ENCODE measurements at places on chromosomes 12 and 14. TPM values are rescaled to one million over a fixed set of nuclear protein-coding genes. Genes with fewer than 3 reads are reported as not detected.
A peak's percentile ranks its signal among the peaks of the same experiment; 100 is the strongest.

- peaks cover 4% of the 10 kb centered on the region for H3K27me3 ChIP-seq
- DNase-seq = peak; percentile 86
- no peak overlapping the region for H3K27ac ChIP-seq
- H3K4me3 ChIP-seq = no peak overlapping the region
Measured at GRCh38 chr12:13864081-13864673, 117.2 kb downstream of the GRIN2B start.

DNA sequence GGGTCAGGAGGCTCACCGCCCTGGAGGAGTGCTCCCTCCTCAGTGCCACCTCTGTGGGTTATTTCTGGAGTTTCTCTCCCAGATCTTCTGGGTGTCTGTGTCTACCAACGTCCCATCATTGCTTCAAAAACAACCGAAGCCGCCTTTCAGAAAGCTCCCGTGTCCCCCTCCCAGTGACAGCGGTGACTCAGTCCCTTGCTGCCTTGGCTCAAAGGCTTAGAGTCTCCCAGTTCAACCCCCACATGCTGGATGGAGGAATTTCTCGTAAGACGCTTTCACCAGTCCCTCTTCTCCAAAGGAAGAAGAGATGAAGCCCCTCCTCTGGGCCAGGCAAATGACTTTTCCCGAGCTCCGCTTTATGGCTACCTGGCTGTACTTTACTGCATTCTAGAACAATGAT, 146.6 kb downstream of the RBM19 start:
- H3K4me1 ChIP-seq = no peaks in the 10 kb centered on the region
- H3K36me3 ChIP-seq = no peaks in the 10 kb centered on the region
- H3K27ac ChIP-seq = no peak overlapping the region
- no peak for DNase-seq

- H3K27me3 ChIP-seq = peaks cover 9% of the 10 kb centered on the region
- H3K36me3 ChIP-seq = no peaks in the 10 kb centered on the region
- H3K4me3 ChIP-seq = no peak overlapping the region
Measured at GRCh38 chr12:30837595-30837994, 82.8 kb upstream of the CAPRIN2 start.

The PPP4R4 gene
- 3.8 TPM for total RNA-seq

DNA sequence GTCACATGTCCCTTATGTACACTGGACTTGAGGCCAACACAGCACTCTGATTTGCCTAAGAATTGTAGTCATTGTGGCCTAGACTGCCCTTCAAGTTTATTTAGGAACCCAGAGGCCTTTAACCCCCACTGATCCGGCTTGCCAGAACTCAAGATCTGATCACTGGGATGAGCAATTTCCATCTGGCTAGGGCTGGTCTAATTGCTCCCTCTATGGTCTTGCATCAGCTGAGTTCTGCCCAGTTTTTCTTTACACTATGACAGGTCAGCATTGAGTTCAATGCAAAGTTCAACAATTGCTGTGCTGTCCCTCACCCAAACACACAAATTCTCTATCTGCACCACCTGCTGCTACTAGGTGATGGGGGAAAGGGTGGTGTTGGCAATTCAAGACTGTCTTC, 146.9 kb upstream of the MDGA2 start:
- no peaks in the 10 kb centered on the region for H3K4me1 ChIP-seq
- H3K27ac ChIP-seq = no peak overlapping the region
- H3K36me3 ChIP-seq = no peaks in the 10 kb centered on the region
- no peak overlapping the region for H3K4me3 ChIP-seq

DNA sequence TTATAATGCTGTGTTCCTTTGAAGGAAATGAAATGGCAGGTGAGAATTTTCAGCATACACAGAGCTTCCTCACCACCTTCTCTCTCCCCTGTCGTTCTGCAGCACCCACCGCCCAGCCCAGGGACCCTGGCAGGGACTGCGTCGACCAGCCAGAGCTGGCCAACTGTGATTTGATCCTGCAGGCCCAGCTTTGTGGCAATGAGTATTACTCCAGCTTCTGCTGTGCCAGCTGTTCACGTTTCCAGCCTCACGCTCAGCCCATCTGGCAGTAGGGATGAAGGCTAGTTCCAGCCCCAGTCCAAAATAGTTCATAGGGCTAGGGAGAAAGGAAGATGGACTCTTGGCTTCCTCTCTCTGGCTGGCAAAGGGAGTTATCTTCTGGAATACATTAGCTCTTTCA, 35.1 kb downstream of the PAPLN start:
- no peak for DNase-seq
- H3K27ac ChIP-seq = no peak overlapping the region
- H3K4me3 ChIP-seq = no peak overlapping the region
- no peaks in the 10 kb centered on the region for H3K27me3 ChIP-seq
- H3K4me1 ChIP-seq = peaks cover 12% of the 10 kb centered on the region

GRCh38 chr12:6884539-6884938, 11.4 kb upstream of the SPSB2 start:
- H3K4me3 ChIP-seq = no peak overlapping the region
- peak overlapping the region; percentile 93 for H3K27ac ChIP-seq
- no peaks in the 10 kb centered on the region for H3K27me3 ChIP-seq
- peaks cover 18% of the 10 kb centered on the region for H3K4me1 ChIP-seq

GRCh38 chr14:97267509-97267908, 470.3 kb downstream of the VRK1 start:
- DNase-seq = no peak
- H3K27me3 ChIP-seq = no peaks in the 10 kb centered on the region
- H3K36me3 ChIP-seq = no peaks in the 10 kb centered on the region
- H3K4me1 ChIP-seq = no peaks in the 10 kb centered on the region
- peak overlapping the region; percentile 30 for H3K27ac ChIP-seq
- no peak overlapping the region for H3K4me3 ChIP-seq

DNA sequence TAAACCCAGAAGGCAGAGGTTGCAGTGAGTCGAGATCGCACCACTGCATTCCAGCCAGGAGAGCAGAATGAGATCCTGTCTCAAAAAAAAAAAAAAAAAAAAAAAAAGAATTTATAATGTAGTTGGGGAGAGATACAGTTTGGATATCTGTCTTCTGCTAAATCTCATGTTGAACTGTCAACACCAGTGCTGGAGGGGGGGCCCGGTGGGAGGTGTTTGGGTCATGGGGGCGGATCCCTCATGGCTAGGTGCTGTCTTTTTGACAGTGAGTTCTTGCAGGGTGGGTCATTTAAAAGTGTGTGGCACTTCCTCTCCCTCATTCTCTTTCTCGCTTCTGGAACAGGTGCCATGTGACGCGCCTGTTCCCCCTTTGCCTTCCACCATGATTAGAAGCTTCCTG, 32.8 kb downstream of the CLIP1 start:
- no peak overlapping the region for H3K27ac ChIP-seq
- no peaks in the 10 kb centered on the region for H3K27me3 ChIP-seq
- DNase-seq = no peak
- no peaks in the 10 kb centered on the region for H3K4me1 ChIP-seq

The OASL gene
- total RNA-seq = 0.52 TPM

The FSCB gene
- total RNA-seq = not detected

DNA sequence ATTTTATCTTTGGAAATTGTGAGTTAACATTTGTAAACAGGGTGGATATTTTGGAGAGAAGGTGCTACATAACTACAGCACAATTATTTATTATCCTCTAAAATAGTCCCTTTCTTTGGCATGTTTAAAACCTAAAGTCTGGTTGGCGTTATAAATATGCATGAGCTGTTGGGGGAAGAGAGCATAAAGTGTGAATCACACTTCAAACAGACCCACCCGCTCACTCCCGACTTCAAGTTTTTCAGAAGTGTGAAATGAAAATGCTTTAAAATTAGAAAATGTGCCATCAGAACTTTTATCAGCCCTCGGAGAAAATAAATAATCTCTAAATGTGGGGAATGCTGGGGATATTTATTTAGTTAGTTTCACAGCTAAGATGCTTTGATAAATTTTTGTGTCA, 1006.9 kb downstream of the NRXN3 start:
- DNase-seq = no peak
- H3K27me3 ChIP-seq = peaks cover 4% of the 10 kb centered on the region
- no peak overlapping the region for H3K27ac ChIP-seq
- no peaks in the 10 kb centered on the region for H3K4me1 ChIP-seq

DNA sequence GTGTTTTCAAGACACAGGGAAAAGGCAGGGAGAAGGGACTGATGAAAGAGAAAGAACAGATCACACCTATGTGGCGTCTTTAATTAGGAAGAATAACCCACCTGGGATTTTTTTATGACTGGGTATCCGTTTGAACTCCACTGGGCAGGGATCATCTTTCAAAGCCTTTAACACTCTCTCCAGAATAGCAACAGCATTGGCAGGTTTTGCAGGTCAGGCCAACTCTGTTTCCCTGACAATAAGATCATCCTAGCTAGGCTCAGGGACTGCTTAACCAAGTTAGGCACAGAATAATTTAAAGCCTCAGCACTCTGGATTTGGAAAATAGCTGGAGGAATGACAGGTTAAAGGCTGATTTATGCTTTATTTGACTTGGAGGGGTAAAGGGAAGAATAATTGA, 117.6 kb downstream of the SUDS3 start:
- no peak for DNase-seq
- no peaks in the 10 kb centered on the region for H3K36me3 ChIP-seq
- peaks cover 6% of the 10 kb centered on the region for H3K4me1 ChIP-seq
- no peak overlapping the region for H3K27ac ChIP-seq
- H3K27me3 ChIP-seq = no peaks in the 10 kb centered on the region
- no peak overlapping the region for H3K4me3 ChIP-seq

The GPRC5D gene
- total RNA-seq = not detected

The CAPS2 gene
- total RNA-seq = 2.6 TPM

DNA sequence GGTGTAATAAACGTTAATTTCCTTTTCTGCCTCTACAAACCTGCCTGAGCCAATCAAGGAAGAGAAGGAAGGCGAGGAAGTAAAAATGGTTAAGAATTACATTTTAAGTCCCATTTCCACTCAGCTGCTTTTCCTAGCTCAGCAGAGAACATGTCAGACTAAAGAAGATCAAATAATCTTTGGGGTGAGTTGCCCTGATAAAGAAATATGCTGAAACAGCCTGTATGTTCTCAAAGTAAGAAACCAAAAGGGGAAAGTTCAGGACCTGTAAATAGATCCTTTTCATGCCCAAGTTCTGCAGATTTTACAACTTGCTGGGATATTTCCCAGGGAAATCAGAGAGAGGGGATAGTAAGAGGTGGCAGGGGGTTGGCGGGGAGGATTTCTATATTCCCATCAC, 55.5 kb downstream of the PHLDA1 start:
- no peaks in the 10 kb centered on the region for H3K27me3 ChIP-seq
- DNase-seq = no peak
- H3K4me1 ChIP-seq = peaks cover 36% of the 10 kb centered on the region

- H3K36me3 ChIP-seq = no peaks in the 10 kb centered on the region
- no peak overlapping the region for H3K4me3 ChIP-seq
- H3K4me1 ChIP-seq = no peaks in the 10 kb centered on the region
- no peaks in the 10 kb centered on the region for H3K27me3 ChIP-seq
- DNase-seq = no peak
- H3K27ac ChIP-seq = no peak overlapping the region
Measured at GRCh38 chr12:29676676-29677075, 107.1 kb downstream of the TMTC1 start.

GRCh38 chr14:100415226-100415625, 92.1 kb downstream of the SLC25A47 start:
- H3K4me3 ChIP-seq = no peak overlapping the region
- no peaks in the 10 kb centered on the region for H3K36me3 ChIP-seq
- peaks cover 10% of the 10 kb centered on the region for H3K4me1 ChIP-seq
- no peak for DNase-seq
- no peaks in the 10 kb centered on the region for H3K27me3 ChIP-seq

DNA sequence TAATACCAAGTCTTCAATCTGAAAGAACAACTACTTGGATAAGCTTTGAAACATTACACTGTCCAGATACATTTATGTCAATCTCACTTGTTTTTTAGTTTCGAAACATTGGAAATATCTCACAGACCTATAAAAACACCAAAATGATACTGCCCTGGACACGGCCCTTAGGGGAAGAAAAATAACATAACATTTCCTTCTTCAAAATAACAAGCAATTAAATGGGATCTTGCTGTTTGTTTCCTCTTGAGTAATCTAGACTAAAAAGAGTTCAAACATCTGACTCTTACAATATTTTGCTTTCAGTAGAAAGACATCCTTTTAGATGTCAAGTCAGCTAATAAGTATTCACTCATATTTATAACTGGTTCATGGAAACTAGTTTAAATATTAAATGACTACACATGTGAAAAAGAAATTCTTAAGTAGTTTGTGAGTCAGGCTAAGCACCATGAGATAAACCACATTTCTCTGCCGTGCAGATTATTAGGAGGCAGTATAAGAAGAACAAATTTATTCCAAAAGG, 87.5 kb downstream of the EPS8 start:
- H3K27ac ChIP-seq = peak overlapping the region; percentile 25
- H3K36me3 ChIP-seq = no peaks in the 10 kb centered on the region
- DNase-seq = no peak
- no peaks in the 10 kb centered on the region for H3K27me3 ChIP-seq
- no peak overlapping the region for H3K4me3 ChIP-seq

The CPNE8 gene
- total RNA-seq = 11.4 TPM

- H3K4me3 ChIP-seq = no peak overlapping the region
- H3K4me1 ChIP-seq = peaks cover 7% of the 10 kb centered on the region
- H3K27me3 ChIP-seq = no peaks in the 10 kb centered on the region
- H3K36me3 ChIP-seq = no peaks in the 10 kb centered on the region
- H3K27ac ChIP-seq = no peak overlapping the region
Measured at GRCh38 chr14:104393898-104394381, 185.6 kb upstream of the C14orf180 start.

DNA sequence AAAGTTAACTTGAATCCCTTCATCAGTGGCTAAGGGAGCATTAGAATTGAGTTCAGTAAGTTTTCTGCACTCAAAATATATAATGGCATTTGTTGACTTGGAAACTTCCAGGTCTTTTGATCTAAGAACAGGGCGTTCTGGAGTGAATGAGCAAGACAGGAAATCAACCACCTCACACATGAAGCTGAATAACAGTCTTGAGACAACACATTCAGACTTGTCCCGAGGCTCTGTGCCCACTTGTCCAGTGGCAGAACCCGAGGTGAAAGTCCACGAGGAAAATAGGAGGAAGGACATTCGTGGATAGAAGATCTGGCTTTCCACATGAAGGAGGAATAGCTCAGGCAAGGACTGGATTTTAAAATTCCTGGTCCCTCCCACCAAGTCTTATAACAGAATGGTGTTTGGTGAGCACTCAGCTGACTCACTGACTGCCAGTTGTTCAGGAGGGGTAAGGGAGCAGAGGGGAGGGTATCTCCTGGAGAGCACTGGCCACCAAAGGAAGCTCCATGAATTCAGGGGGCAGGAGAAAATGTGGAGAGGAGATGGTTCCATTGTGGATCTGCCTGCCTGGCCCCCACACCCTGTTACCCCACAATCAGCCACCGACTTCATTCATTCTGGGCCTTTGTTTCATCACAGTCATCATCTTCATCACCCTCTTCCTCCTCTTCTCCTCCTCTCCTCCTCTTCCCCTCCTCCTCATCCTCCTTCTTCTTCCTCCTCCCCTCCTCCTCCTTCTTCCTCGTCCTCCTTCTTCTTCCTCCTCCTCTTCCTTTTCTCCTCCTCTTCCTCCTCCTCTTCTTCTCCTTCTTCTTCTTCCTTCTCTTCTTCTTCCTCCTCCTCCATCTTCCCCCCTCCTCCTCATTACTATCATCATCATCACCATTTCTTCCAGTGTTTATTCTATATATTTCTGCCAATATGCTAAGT, 620.1 kb downstream of the MED13L start:
- no peak overlapping the region for H3K27ac ChIP-seq
- H3K36me3 ChIP-seq = no peaks in the 10 kb centered on the region
- H3K4me1 ChIP-seq = no peaks in the 10 kb centered on the region
- no peaks in the 10 kb centered on the region for H3K27me3 ChIP-seq

- DNase-seq = no peak
- H3K36me3 ChIP-seq = no peaks in the 10 kb centered on the region
- no peak overlapping the region for H3K27ac ChIP-seq
Measured at GRCh38 chr12:23579257-23579656, 370.2 kb downstream of the SOX5 start.

- no peaks in the 10 kb centered on the region for H3K36me3 ChIP-seq
- no peak for DNase-seq
- H3K27ac ChIP-seq = no peak overlapping the region
- H3K4me3 ChIP-seq = no peak overlapping the region
Measured at GRCh38 chr14:71907793-71908515, 24.3 kb upstream of the RGS6 start.
